ENCODE measurements at places on chromosomes 16 and 17. TPM values are rescaled to one million over a fixed set of nuclear protein-coding genes. Genes with fewer than 3 reads are reported as not detected.

Gene CWC25
- total RNA-seq: 22.2 TPM

Gene TMEM220
- total RNA-seq: 9.6 TPM

DNA sequence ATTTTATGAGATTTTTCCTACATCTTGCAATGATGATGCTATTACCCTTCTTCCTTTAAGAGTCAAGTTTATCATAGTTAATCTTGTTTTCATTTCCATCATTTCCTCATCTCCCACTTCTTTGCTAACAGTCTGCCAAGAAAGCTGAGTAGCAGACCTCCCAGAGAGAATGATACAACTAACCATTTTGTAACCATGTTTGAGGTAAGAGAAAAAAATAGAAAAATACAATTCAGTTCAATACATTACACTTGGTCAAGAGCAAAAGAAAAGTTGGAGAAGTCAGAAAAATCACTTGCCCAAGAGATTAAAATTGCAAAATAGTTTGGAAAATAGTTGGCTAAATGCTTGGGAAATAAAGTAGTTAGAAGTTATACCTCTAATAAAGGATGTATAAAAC is 154.4 kb downstream of the ABCA8 start:
- no peak overlapping the region for H3K4me3 ChIP-seq
- no peak overlapping the region for H3K27ac ChIP-seq
- H3K4me1 ChIP-seq: no peaks in the 10 kb centered on the region
- DNase-seq: no peak
- H3K27me3 ChIP-seq: no peaks in the 10 kb centered on the region
- no peaks in the 10 kb centered on the region for H3K36me3 ChIP-seq

- H3K27me3 ChIP-seq: no peaks in the 10 kb centered on the region
- no peak overlapping the region for H3K27ac ChIP-seq
- no peak overlapping the region for H3K4me3 ChIP-seq
Measured at GRCh38 chr17:63249256-63250004, 196.7 kb downstream of the CYB561 start.

Gene CDH1
- 0.32 TPM for total RNA-seq

Gene ZNF771
- 21.0 TPM for total RNA-seq

DNA sequence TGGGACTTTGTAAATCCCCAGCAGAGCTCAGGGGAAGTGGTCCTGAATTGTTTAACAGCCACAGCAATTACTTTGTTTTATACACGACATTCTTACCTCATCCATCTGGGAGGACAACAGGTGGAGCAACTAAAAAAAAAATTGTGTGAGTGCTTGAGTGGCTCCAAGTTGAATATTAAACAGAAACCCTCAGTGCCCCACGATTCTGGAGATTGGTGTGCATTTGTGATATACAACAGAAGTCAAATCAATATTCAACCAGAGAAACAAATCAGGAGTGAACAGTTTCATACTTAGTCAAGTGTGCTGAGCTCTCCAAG is 204.8 kb downstream of the HAPSTR1 start:
- H3K27me3 ChIP-seq: no peaks in the 10 kb centered on the region
- H3K36me3 ChIP-seq: no peaks in the 10 kb centered on the region
- no peak overlapping the region for H3K4me3 ChIP-seq

GRCh38 chr17:56047331-56047730 is 105.9 kb upstream of the ANKFN1 start:
- peaks cover 11% of the 10 kb centered on the region for H3K27me3 ChIP-seq
- H3K27ac ChIP-seq: no peak overlapping the region
- no peaks in the 10 kb centered on the region for H3K4me1 ChIP-seq
- no peaks in the 10 kb centered on the region for H3K36me3 ChIP-seq
- no peak for DNase-seq
- no peak overlapping the region for H3K4me3 ChIP-seq

DNA sequence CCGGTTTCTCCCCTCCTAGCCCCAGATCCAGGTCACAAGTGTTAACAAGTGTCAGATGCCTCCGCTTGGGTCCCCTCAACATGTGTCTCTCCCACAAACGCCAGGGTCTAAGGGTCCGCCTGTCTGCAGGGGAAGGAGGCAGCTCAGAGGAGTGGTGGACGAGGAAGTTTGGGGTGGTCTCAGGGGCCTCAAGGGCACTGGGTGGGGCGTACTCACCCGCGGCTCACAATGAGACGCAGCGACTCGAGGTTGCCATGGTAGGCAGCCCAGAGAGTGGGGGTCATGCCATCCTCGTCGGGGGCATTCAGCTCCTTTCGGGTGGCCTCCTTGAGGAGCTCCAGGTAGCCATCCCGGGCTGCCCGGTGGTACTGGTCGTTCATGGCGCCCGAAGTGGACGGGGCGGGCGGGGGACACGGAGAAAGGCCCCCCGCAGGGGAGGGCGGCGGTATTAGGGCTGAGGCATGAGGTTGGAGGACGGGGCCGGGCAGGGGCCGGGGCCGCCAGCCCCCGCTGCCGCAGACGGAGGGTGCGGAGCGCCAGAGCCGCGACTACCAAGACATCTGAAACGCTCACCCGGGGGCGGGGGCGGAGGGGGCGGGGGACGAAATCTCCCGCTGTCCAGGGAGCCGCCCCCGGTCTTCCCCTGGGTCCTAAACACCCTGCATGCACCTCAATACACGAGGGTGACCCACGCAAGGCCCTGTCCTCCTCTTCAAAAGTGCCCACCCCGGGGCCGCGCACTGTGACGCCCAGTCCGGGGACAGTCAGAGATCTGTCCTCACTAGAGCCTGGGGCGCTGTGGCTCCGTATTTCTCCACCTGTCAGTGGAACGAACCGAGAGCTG is at the start of gene USH1G:
Gene USH1G (minus strand): TSS at position 562 of the 844 bp plus-strand sequence. CDS start 182 bp downstream, at position 380.
- no peak within 1 kb of the TSS for H3K27ac ChIP-seq
- H3K4me3 ChIP-seq: peak within 1 kb of the TSS; percentile 42
- peaks cover 38% of the 10 kb centered on the region for H3K4me1 ChIP-seq
- peaks cover 45% of the 10 kb centered on the region for H3K27me3 ChIP-seq

All from esophagus muscularis mucosa (tissue), 4 donors.